ENCODE measurements at places on chromosomes 3 and 15. TPM values are rescaled to one million over a fixed set of nuclear protein-coding genes. Genes with fewer than 3 reads are reported as not detected.
A peak's percentile ranks its signal among the peaks of the same experiment; 100 is the strongest.

DNA sequence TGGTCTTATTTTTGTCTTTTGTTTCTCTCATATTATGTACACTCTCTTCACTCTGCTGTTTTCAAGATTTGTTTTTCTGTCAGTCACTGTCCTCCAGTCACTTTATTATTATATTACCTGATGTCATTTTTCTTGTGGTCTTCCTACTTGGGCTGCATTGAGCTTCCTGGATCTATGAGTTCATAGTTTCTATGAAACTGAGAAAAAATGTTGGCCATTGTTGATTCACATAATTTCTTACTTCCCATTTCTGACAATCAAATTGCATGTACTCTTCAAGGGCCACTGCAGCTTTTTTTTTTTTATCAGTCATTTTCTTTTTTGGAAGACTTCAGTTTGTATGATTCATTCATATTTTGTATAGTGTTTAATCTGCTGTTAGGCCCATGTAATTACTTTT lies 1180.6 kb upstream of the GBE1 start:
- no peak for DNase-seq

DNA sequence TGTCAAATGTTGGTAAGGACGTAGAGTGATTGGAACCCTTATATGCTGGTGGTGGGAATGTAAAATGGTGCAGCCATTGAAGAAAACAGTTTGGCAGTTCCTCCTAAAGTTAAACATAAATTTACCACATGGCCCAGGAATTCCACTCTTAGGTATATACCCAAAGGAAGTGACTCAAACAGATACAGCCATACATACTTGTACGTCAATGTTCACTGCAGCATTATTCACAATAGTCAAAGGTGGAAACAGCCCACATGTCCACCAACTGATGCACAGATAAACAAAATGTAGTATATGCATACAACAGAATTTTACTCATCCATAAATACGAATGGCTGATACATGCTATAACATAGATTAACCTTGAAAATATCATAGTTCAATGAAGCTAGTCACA lies 13.2 kb downstream of the CLASP2 start:
- DNase-seq: no peak

DNA sequence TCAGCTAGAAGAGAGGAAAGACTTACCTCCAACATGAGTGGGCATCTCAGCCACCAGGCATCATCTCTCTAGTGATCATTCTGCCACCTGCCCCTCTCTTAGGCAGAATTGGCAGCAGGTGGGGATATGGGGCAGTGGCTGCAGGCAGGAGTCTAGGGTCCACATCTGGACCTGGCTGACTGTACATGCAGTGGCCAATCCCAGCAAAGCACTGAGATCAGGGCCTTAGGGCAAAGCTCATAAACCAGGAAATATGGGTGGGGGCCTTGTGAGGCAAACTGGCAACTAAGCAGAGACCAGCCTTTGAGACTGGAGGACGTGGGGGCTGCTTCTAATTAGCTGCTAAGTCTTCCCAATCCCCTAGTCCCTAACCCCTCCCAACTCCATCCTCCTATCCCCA lies 12.9 kb downstream of the POMGNT2 start:
- DNase-seq: no peak

GRCh38 chr3:105402287-105402801 lies 35.6 kb downstream of the ALCAM start:
- peak; percentile 79 for DNase-seq

DNA sequence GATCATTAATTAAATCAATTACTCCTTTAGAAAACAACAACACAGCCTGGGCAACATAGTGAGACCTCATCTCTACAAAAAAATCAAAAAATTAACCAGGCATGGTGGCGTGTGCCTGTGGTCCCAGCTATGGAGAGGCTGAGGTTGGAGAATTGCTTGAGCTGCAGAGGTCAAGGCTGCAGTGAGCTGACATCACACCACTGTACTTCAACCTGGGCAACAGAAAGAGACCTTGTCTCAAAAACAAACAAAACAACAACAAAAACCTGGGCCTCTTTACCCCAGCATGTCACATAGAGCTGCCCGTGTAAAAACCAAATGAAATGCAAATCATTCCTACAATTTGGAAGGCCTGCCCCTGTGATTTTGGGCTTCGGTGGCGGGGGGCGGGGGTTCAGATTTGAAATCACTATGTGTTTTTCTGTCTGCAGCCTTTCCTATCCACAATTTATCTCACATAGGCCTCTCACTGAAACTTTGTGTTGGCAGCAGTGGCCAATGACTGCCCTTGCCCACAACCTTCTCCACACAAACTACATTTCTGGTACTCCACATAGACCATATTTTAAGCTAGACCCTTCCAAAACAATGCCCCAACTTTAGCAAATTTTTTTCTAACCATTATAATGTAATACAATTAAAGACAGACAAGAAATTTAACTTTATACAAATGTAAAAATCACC lies 6.5 kb downstream of the ADAM10 start:
- DNase-seq: no peak

The LARP6 gene
- total RNA-seq: 42.2 TPM

The TICRR gene
- 10.0 TPM for total RNA-seq

The ARPIN gene
- 3.3 TPM for total RNA-seq

GRCh38 chr3:49199900-49200281 lies 28.5 kb downstream of the KLHDC8B start:
- no peak for DNase-seq

The SPINK8 gene
- not detected for total RNA-seq
